Stimulated activated naive B cell treated with anti-CD40 and anti-IgM and Interleukin-4, amounts not matched to agents 10 μg/mL and 1 μg/mL and 100 μg/mL, for 72 hours (primary cell): ENCODE measurements at places on chromosomes 16 and 17.

DNA sequence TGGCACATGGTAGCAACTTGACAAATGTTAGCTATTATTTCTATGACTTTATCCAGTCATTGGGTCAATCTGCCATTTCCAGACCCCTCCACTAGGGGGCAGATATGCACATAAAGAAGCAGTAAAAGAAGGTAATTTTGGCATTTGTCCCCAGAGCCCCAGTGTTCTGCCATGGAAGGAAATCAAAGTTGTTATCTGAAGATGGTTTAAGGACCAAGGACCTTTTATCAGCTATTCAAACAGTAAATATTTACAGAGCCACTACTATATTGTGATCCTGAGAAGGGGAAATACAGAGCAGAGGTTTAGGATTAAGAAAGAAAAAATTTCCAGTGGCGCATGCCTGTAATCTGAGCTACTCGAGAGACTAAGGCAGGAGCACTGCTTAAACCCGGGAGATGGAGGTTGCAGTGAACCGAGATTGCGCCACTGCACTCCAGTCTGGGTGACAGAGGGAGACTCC, 20.0 kb downstream of the TRAF4 start:
- H3K4me3 ChIP-seq = no peak overlapping the region
- no peaks in the 10 kb centered on the region for H3K27me3 ChIP-seq
- DNase-seq = peak; percentile 51
- peaks cover 7% of the 10 kb centered on the region for H3K4me1 ChIP-seq
- peaks cover 33% of the 10 kb centered on the region for H3K36me3 ChIP-seq

DNA sequence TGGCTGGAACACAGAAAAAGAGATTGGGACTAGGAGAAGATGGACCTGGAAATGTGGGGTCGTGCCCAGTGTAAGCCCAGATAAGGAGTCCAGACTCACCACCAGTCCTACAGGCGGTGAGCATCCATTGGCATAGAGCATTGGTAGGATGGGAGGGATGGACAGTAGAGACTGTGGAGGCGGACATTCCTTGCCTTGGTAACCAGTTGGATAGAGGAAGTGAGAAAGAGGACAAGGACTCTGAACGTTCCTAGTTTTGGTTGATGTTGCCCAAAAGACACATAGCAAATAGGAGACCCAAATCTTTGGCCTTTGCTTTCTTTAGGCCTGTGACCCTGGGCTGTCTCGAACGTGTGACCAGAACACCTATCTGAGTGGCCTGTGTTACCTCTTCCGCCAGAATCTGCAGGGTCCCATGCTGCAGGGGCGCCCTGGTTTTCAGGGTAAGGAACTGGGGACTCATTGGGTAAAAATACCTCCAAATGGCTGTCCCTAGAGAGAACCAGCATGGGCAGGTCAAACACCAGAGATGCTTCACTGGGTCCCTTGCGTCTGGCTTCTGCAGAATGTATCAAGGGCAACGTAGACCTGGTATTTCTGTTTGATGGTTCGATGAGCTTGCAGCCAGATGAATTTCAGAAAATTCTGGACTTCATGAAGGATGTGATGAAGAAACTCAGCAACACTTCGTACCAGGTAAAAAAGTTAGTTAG, 6.4 kb downstream of the ITGAL start:
- H3K4me3 ChIP-seq = peak overlapping the region; percentile 1
- peaks cover 67% of the 10 kb centered on the region for H3K36me3 ChIP-seq
- no peaks in the 10 kb centered on the region for H3K27me3 ChIP-seq
- peaks cover 37% of the 10 kb centered on the region for H3K4me1 ChIP-seq

DNA sequence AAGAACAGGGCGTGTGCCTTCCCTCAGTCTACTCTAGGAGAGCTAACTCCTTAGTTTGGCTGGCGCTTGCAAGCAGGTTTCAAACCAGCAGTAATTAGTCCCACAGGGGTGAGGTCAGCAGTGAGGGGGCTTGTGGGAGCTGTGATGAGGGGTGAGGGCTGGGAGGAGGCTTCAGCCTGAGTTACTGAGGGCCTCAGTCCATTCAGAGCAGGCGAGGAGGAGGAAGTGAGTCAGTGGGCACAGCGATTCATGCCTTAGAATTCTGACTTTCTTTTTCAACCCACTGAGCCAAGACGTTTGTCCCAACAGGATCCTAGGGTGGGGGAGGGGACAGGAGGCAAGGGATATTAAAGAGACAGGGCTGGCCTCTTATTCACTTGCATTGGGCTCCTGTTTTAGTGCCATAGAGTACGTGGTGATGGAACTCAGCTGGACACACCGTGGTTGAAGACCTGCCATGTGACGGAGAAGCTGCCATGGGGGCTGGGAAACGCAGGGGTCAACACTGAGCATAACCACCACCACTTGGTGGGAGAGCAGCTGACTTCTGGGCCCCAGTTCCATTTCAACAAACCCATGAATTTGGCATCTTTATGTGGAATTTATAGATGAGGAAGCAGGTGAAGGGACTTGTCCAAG, 8.3 kb upstream of the ITGA3 start:
- H3K36me3 ChIP-seq = no peaks in the 10 kb centered on the region
- H3K4me3 ChIP-seq = no peak overlapping the region
- DNase-seq = no peak
- H3K4me1 ChIP-seq = peaks cover 9% of the 10 kb centered on the region
- no peak overlapping the region for H3K27ac ChIP-seq

GRCh38 chr17:55659661-55660060, 63.0 kb downstream of the TMEM100 start:
- H3K4me1 ChIP-seq = peaks cover 10% of the 10 kb centered on the region
- no peak overlapping the region for H3K4me3 ChIP-seq
- H3K36me3 ChIP-seq = no peaks in the 10 kb centered on the region
- no peaks in the 10 kb centered on the region for H3K27me3 ChIP-seq
- DNase-seq = no peak

GRCh38 chr17:62781831-62782251, 26.3 kb downstream of the MARCHF10 start:
- peaks cover 10% of the 10 kb centered on the region for H3K27me3 ChIP-seq
- no peak overlapping the region for H3K27ac ChIP-seq
- H3K4me1 ChIP-seq = no peaks in the 10 kb centered on the region
- DNase-seq = no peak

GRCh38 chr16:27285676-27286196, 17.2 kb upstream of the NSMCE1 start:
- H3K27me3 ChIP-seq = no peaks in the 10 kb centered on the region
- H3K4me1 ChIP-seq = peaks cover 60% of the 10 kb centered on the region
- H3K4me3 ChIP-seq = peak overlapping the region; percentile 18
- DNase-seq = no peak

DNA sequence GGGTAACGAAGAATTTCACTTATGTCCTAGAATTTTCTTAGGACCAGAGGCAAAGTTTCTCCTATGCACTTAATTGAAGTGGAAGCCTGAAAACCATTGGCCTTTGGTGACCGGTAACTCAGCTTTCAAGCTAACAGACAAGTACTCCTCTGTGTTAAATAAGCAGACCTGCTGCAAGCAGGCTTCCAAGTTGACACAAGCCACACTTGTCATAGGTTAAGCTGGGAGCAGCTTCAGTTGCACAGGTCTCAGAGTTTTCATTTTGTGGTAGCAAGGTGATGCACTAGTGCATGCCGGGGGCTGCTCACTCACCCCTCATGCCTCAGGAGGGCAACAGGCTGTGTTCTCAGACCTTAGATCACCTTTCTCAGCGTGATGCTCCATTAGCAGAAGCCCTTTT, 399.9 kb downstream of the UTP18 start:
- no peak overlapping the region for H3K27ac ChIP-seq
- DNase-seq = no peak
- peaks cover 3% of the 10 kb centered on the region for H3K27me3 ChIP-seq
- no peaks in the 10 kb centered on the region for H3K36me3 ChIP-seq

DNA sequence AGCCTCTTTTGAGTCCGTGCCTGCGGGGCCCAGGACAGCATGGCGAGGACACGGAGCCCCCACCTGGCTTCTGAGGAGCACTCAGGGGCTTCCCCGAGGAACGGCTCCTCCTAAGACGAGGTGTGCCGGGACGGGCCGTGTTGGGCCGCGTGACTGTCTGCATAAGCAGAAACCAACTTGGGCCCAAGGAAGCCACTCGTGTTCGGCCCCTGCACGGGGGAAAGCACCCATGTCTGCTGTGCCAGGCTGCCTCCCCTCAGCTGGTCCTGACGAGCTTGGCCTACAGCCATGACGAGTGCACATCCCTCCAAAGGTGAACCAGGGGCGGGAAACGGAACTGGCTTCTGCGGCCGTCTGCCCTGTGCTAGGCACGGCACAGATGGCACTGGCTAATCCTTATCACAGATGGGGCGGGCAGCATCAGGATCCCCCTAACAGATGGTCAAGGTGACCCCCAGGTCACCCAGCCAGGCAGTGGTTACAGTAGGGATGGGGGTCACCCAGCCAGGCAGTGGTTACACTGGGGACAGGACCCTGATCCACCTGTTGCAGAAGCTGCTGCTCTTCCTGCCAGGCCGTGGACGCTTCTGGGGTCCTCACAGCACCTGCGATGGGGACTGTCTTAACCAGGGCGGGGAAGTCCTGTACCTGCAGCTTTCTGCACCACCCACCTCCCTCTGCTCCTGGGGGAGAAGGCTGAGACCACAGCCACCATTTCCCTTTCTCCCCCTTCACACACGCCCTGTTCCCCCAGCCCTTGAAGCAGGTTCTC, 25.6 kb downstream of the MRM3 start:
- no peak overlapping the region for H3K4me3 ChIP-seq
- no peaks in the 10 kb centered on the region for H3K36me3 ChIP-seq
- no peak overlapping the region for H3K27ac ChIP-seq
- H3K27me3 ChIP-seq = peaks cover 14% of the 10 kb centered on the region
- H3K4me1 ChIP-seq = no peaks in the 10 kb centered on the region

- DNase-seq = no peak
- H3K36me3 ChIP-seq = peaks cover 64% of the 10 kb centered on the region
- no peaks in the 10 kb centered on the region for H3K27me3 ChIP-seq
- no peak overlapping the region for H3K4me3 ChIP-seq
Observed at GRCh38 chr17:82935966-82936767, 96.3 kb upstream of the ZNF750 start.

GRCh38 chr17:32914181-32914580, 13.8 kb upstream of the TMEM98 start:
- no peaks in the 10 kb centered on the region for H3K27me3 ChIP-seq
- H3K36me3 ChIP-seq = no peaks in the 10 kb centered on the region
- no peaks in the 10 kb centered on the region for H3K4me1 ChIP-seq
- DNase-seq = no peak
- no peak overlapping the region for H3K4me3 ChIP-seq

DNA sequence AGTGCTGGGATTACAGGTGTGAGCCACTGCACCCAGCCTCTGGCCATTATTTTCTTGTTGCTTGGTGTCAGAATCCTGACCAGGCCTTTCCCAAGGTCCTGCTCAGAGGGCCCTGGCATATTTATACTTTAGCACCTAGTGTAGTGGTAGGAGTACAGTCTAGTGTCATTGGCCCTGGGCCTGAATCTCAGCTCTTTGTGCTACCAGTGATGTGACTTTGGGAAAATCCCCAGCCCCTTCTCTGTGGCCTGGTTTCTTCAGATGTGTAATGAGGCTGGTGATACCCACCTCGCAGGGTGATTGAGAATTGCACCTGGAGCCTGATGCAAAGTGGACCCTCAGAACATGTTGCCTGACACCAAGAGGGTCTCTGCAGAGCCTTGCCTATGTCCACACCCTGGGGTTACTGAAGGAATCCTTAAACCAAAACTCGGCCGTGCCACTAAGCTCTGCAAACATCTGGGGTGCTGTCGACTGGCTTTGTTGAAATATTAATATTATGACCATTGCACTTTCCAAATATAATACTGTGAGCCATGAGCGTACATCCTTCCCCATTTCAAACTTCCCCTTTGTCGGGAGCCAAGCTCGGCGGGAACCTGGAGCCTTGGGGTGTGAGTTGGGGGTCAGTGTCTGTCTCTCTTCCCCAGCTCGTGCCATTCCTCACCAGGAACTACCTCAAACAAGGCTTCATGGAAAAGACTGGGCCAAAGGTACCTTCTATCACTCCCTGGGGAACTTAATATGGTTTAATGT, 18.0 kb upstream of the RNF135 start:
- H3K27me3 ChIP-seq = no peaks in the 10 kb centered on the region
- no peak for DNase-seq
- H3K27ac ChIP-seq = no peak overlapping the region
- H3K36me3 ChIP-seq = peaks cover 38% of the 10 kb centered on the region

DNA sequence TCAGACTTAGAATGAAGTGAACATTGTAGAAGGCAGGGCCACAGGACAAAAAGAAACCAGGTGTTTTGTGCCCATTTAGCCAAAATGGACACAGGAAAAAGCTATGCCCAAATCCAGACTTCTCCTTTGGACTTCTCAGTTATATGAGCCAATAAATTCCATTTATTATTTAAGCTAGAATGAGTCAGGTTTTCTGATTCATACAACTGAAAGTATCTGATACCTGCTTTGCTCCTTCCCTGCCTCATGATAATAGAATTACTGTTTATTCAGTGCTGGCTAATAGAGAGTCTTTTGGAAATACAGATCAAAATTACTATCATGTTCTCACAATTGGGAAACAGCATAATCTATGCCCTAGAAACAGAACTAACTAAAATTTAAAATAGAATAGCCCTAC, 8.7 kb upstream of the CPD start:
- no peak for DNase-seq
- H3K4me1 ChIP-seq = peaks cover 5% of the 10 kb centered on the region
- no peaks in the 10 kb centered on the region for H3K36me3 ChIP-seq
- H3K27me3 ChIP-seq = peaks cover 12% of the 10 kb centered on the region
- H3K27ac ChIP-seq = no peak overlapping the region
- H3K4me3 ChIP-seq = no peak overlapping the region

GRCh38 chr17:65346166-65346565, 209.0 kb downstream of the RGS9 start:
- H3K4me1 ChIP-seq = no peaks in the 10 kb centered on the region
- peaks cover 25% of the 10 kb centered on the region for H3K27me3 ChIP-seq
- no peak for DNase-seq

DNA sequence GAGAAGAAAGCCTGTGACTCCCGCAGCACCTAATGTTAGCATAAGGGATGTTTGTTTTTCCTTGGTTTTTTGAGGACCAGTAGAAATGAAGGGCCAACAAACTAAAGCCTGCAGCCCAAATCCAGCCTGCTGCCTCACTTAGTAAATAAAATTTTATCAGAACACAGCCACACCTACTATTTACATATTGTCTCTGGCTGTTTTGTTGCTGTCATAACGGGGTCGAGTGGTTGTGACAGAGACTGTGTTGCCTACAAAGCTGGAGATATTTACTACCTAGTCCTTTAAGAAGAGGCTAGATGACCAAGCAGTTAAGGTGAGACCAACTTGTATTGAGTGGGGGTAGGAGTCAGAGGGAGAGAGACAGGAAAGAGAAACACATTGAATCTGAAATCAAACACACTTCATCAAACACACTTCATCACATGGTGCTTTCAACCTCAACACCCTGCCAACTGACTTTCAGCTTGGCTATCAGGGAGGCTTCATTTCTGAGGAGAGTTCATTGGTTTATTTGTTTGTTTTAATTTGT, 546.3 kb upstream of the CDH11 start:
- no peak overlapping the region for H3K4me3 ChIP-seq
- H3K27ac ChIP-seq = no peak overlapping the region

- no peaks in the 10 kb centered on the region for H3K36me3 ChIP-seq
- DNase-seq = no peak
- no peak overlapping the region for H3K4me3 ChIP-seq
- H3K27ac ChIP-seq = no peak overlapping the region
- H3K27me3 ChIP-seq = peaks cover 49% of the 10 kb centered on the region
Observed at GRCh38 chr17:47785538-47786123, 36.0 kb downstream of the OSBPL7 start.

GRCh38 chr16:14205666-14206065, 134.5 kb downstream of the MRTFB start:
- no peaks in the 10 kb centered on the region for H3K4me1 ChIP-seq
- peaks cover 8% of the 10 kb centered on the region for H3K36me3 ChIP-seq
- no peak overlapping the region for H3K27ac ChIP-seq
- H3K4me3 ChIP-seq = no peak overlapping the region
- no peaks in the 10 kb centered on the region for H3K27me3 ChIP-seq
- no peak for DNase-seq

GRCh38 chr17:64689106-64689505, 27.0 kb upstream of the SMURF2 start:
- H3K4me3 ChIP-seq = no peak overlapping the region
- H3K4me1 ChIP-seq = no peaks in the 10 kb centered on the region
- no peak for DNase-seq
- no peaks in the 10 kb centered on the region for H3K27me3 ChIP-seq
- H3K36me3 ChIP-seq = no peaks in the 10 kb centered on the region
